ENCODE measurements at places on chromosomes 3 and 15.

- DNase-seq = no peak
Measured at GRCh38 chr15:47736143-47736786, 19.0 kb downstream of the SEMA6D start.

GRCh38 chr15:62020576-62021160 lies 39.6 kb downstream of the VPS13C start:
- DNase-seq = no peak

- DNase-seq = no peak
Measured at GRCh38 chr3:13705051-13705450, 156.1 kb downstream of the FBLN2 start.

- DNase-seq = no peak
Measured at GRCh38 chr3:67064105-67064504, 66.0 kb downstream of the KBTBD8 start.

- no peak for DNase-seq
Measured at GRCh38 chr3:111315930-111316587, 225.9 kb upstream of the CD96 start.

Data from BJ (cell line).